ENCODE measurements at places on chromosomes 1 and 21.

DNA sequence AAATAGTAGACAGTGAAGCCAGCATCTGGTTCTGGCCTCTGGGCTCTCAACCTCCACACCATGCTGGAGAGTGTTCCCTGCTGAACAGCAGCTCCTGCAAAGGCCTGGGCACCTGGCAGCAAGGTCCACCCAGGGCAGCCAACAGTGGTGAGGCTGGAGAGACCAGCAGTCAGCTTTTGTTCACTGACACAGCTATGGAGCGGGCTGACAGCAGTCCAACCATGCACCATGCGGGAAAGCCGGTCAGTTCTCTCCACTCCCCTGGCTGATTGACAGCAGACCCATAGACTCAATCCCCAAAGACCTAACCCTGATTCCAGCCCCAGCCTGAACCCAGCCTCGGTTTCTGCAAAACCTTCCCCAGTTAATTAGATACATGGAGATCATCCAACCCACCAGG is 49.0 kb downstream of the KLHDC7A start:
- DNase-seq: no peak

GRCh38 chr1:54153535-54154439 is 987 bp upstream of the CDCP2 start:
- no peak for DNase-seq

GRCh38 chr1:246878551-246878950 is 53.2 kb downstream of the AHCTF1 start:
- no peak for DNase-seq

DNA sequence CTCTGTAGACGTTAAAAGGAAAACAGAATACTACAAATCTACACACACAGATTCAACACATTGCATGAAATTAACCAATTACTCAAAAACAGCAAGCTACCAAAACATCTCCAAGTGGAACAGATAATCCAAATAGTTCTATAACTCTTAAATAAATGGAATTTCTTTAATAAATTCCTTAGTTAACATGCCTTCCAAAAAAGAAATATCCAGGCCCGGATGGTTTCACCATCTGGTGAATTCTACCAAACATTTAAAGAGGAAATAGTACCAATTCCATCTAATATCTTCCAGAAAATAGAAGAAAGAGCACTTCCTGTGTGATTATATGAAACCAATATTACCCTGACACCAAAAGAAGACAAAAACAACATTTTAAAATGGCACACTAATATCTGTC is 52.8 kb upstream of the COL6A2 start:
- DNase-seq: no peak

GRCh38 chr1:206864939-206865671 is at the start of gene IL20:
IL20 (plus strand) TSS chr1:206865623; CDS start chr1:206865853, 230 bp downstream.
- no peak for DNase-seq

Measured in right renal cortex interstitium (tissue), 3 donors.